Myocyte (in vitro differentiated cells): ENCODE measurements at places on chromosomes 7 and 10. TPM values are rescaled to one million over a fixed set of nuclear protein-coding genes. Genes with fewer than 3 reads are reported as not detected.
A peak's percentile ranks its signal among the peaks of the same experiment; 100 is the strongest.

- no peak for DNase-seq
These were observed 129.8 kb upstream of the TMEM229A start for GRCh38 chr7:124162667-124163066.

DNA sequence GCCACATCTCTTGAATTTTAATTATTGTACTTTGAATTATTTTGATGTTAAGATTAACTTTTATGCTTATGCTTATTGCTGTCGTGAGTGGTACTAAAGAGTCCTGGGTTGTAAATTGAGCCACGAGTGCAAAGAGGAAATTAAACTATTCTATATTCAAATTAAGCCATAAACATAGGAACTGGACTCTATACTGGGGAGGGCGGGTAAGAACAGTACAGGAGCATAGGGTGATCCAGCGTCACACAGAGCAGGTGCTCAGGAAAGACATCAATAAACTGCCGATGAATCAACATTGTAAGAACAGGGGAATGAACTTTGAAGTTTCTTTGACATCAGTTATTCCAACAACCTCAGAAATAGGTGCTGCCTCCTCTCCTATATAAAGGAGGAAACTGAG is 219.6 kb downstream of the CACNB2 start:
- DNase-seq: no peak

DNA sequence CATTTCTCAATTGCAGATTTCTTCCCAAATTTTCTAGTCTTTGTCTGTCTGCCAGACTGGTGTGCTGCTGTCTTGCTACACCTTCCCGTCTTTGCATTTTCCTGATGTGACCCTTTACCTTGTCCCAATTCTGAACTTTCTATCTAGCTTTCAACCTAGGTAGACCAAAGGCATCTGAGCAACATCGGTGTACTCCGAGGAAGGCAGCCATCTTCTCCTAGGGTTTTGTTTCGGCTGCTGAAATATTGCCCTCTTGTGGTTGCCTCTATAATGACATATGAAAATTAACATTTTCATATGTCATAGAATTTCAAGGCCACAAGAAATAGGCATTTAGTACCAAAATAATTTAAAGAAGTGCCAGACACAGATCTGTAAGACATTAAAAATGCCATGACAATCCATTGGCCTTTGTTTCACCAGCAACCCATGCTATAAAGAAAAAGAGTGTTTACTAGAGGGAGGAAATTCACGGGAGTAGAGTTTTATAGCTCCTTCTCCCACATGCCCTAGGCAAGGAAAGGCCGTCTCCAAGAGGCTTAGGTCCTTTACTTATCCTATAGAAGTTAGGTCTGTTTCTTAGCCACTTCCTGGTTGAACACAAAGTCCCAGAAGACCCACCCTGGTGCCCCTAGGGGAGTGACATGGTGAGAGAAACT is 23.4 kb downstream of the OR9A2 start:
- peak; percentile 65 for DNase-seq

- DNase-seq: no peak
These were observed 210.3 kb downstream of the CHRM2 start for GRCh38 chr7:137078781-137079180.

The PHKG1 gene
- 35.2 and 57.5 TPM in 2 replicates for total RNA-seq
